ENCODE measurements at places on chromosomes 7 and 10.

GRCh38 chr7:7417851-7418250, 117.8 kb downstream of the COL28A1 start:
- DNase-seq, result no peak

DNA sequence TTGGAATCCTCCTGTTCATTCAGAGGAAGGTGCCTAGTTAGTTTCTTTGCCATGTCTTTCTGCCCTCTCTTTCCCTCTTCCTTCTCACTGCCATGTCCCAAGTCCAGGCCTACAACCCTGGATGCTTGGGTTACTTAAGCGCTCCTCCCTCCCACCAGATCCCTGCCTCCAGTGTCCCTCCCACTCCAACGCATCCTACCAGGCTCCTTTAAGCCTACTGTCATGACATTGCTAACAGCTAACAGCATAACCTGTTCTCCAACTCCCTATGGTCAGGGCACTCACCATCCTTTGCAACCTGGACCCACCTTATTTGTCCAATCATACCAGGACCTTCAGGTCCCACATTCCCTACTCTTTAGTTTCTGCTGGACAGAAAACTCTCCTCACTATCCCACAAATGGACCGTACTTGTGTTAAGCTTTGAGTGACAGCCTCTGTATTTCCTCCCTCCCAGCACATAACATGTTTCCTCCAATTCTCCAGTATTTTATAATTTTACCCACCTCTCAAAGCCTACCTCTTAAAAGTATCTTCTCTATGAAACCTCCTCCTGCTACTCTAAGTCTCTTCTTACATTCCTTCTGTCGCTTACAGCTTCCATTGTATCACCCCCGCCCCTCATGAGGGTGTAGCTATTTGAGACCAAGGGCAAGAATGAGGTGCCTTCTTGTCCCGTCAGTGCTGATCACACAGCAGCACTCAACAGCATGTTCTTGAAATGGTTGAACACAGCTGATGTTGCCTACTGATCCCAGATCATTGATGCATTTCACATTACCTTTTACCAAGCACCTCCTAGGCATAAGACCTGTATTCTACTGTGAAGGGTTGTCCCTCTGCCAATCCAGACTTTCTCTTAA, 1.7 kb downstream of the BLNK start:
- no peak for DNase-seq

DNA sequence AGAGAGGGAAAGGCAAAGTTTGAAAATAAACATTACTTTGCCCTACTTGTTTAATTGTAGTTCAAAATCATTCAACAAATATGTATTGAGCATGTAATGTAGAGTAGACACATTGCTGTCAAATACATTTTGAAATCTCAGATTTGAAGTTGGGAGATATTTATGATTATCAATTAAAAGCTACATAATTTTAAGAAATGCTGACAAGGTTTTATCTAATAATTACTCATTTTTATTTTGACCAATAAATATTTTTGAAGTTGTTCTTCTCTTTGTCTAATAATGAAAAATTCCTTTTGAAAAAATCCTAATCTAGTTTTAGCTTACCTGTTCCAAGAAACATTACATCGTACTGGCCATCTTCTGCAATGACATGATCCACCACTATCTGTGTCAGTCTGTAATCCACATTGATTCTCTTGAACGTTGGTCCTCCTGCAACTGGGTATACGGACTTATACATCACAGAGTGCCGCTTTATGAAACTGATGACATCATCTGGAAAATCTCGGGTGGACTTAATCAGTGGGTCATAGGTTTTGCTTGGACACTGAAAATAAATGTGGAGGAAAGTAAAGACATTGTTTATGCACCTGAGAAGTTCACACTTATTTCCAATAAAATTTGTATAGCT, 164.7 kb downstream of the SEMA3D start:
- DNase-seq, result no peak

DNA sequence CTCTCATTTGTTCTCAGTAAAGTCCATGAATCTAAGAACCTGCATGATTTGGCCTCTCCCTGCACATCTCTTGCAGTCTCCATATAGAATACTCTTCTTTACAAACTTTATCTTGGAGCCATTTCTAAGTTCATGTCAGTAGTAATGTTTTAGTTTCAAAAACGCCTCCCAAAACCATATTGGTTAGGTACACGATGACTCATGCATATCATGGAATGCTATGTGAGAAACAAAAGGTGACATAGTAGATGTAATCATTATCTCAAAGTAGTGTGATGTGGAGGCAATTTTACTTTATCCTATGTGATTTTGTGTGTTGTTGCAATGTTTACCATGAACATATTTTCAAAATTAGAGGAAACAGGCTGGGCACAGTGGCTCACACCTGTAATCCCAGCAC, 520.7 kb downstream of the KCNMA1 start:
- no peak for DNase-seq

DNA sequence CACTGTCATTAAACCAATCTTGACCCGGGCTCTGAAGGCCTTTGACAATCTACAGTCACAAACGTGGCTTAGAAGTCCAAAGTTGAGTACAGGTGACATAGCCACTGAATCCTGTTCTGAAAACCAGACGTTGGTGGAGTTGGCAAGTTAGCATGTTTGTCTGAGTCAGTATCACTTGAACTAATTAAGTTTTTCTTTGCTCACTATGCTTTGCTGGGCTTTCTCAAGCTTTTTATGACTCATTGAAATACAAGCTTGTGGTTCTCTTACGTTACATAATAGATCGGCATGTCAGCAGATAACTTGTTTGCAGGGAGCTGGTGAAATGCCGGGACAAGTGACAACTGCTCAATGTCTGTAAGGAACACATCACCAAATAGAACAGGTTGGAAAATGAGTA, 53.8 kb downstream of the ARL5B start:
- DNase-seq, result peak; percentile 95

GRCh38 chr10:58030208-58030607, 237.5 kb downstream of the IPMK start:
- no peak for DNase-seq

GRCh38 chr7:28015169-28015568, 165.4 kb downstream of the JAZF1 start:
- no peak for DNase-seq

GRCh38 chr7:126657137-126657536, 595.6 kb downstream of the GRM8 start:
- no peak for DNase-seq

GRCh38 chr10:16728266-16728665, 89.0 kb downstream of the RSU1 start:
- no peak for DNase-seq

DNA sequence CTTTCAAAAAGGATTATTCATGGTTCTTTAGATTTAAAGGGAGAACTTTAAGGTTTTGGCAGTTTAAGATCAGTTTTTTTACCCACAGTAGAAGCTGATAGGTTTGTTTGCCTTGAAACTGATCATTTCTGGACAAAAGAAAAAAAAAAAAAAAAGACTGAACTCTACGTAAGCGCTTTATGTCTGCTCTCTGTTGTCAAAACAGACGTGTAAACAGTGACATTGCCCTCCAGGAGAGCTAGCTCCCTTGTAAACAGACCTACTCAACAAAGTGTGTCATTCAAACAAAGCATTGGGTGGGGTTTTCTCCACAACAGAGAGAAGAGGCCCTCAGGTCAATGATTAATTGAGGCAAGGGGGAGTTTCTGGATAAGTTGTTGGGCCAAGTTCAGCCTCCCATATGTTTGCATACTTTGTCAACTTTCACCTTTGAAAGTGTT, 568.1 kb upstream of the LRRN3 start:
- DNase-seq, result no peak

DNA sequence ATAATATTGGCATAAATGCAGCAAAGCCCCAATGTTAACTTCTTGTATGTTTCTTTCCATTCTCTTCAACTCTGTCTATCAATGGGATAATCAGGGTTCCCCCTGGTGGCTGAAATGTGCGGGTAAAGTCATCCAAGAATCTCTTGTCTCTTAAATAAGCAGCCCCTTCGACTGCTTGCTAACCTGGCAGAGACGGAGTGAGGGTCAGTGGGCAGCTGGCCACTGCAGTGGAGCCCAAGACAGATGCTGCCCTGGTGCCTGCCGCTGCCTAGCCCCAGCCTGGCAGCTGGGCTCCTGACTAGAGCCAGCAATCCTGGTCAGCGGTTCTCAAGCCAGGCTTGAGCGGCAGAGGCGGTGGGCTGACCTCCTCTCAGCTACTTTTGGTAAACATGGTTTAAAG, 248.9 kb downstream of the COBL start:
- peak; percentile 77 for DNase-seq

DNA sequence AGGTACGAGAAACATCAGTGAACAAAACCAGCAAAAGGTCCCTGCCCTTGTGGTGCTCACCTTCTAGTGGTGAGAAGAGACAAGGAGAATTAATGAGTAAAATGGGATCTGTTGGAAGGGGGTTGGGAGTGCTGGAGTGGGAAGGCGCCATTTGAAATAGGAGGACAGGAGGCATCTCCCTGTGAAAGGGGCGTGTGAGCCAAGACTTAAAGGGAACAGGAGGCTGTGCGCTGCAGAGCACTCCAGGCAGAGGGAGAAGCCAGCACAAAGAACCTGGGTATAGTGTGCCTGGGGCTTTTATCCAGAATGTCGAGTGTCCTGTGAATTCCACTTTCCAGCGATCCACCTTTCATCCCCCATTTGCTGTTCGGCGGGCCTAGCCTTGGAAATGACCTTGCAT, 497.9 kb upstream of the GALNT17 start:
- DNase-seq, result no peak

DNA sequence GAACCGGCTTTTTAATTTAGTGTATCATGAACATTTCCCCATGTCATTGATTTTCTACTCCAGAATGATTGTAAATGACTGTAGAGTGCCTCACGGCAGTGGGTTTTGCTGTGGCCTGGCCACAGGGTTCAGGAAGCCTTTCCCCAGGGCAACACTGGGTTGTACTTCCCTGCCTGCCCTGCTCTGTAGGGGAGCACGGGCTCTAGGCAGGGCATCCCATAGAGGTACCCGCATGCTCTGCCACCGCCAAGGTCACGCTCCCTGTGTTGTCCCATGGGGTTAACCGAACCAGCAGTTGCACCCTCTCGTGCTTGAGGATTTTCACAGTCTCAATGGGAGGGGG, 63.8 kb downstream of the BPGM start:
- no peak for DNase-seq

GRCh38 chr10:125155101-125155500, 5.3 kb downstream of the CTBP2 start:
- DNase-seq, result no peak
